ENCODE measurements at places on chromosomes 16 and 17.

DNA sequence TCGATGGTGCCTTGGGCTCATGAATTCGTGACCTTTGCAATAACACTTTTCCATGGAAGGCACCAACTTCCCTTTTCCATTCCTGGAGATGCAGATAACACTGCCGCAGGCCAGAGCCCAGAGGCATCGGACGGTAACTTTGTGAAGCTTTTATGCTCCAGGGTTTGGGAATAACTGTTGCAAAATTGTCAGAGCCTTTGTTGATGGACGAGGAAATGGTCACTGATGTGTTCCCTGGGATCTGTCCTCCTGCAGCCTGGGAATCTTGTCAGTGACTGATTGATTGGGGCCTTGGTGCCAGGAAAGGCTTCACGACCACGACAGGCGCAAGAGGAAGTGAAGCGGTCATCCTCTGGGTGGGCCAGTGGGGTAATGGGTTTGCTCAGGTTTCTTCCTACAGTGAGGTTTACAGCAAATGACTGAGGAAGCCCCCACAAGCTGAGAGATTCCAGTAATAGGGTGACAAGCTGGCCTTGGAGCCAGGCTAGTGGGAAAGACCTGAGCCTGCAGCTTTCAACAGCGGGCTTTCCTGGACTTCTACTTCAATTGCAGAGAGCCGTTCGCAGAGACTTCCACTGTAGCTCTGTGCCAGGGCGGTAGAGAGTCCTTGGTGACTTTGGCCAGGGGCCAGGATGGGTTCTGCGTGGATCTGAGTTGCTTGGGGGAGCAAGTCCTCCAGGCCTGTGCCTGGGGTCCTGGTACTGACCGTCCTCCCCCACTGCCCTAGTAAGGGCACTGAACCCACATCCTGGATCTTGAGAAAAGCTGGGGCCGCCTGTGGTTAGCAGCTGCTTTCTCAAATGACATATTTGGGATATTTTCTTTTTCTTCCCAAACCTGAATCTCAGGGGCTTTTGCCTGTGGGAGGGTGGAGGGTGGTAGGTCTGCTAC lies 37.6 kb downstream of the PGS1 start:
- DNase-seq: peak; percentile 70
- peaks cover 78% of the 10 kb centered on the region for H3K36me3 ChIP-seq
- H3K4me3 ChIP-seq: no peak overlapping the region
- no peaks in the 10 kb centered on the region for H3K27me3 ChIP-seq
- H3K27ac ChIP-seq: peak overlapping the region; percentile 91
- peaks cover 50% of the 10 kb centered on the region for H3K4me1 ChIP-seq

GRCh38 chr16:54284931-54285413 lies 1.6 kb downstream of the IRX3 start:
- H3K36me3 ChIP-seq: no peaks in the 10 kb centered on the region
- no peak for DNase-seq
- no peaks in the 10 kb centered on the region for H3K27me3 ChIP-seq
- H3K4me1 ChIP-seq: peaks cover 46% of the 10 kb centered on the region
- no peak overlapping the region for H3K27ac ChIP-seq
- peak overlapping the region; percentile 93 for H3K4me3 ChIP-seq

- peaks cover 4% of the 10 kb centered on the region for H3K4me1 ChIP-seq
- H3K27ac ChIP-seq: no peak overlapping the region
- H3K4me3 ChIP-seq: no peak overlapping the region
- DNase-seq: no peak
- peaks cover 34% of the 10 kb centered on the region for H3K27me3 ChIP-seq
Measured at GRCh38 chr16:54459509-54460262, 173.1 kb upstream of the IRX3 start.

DNA sequence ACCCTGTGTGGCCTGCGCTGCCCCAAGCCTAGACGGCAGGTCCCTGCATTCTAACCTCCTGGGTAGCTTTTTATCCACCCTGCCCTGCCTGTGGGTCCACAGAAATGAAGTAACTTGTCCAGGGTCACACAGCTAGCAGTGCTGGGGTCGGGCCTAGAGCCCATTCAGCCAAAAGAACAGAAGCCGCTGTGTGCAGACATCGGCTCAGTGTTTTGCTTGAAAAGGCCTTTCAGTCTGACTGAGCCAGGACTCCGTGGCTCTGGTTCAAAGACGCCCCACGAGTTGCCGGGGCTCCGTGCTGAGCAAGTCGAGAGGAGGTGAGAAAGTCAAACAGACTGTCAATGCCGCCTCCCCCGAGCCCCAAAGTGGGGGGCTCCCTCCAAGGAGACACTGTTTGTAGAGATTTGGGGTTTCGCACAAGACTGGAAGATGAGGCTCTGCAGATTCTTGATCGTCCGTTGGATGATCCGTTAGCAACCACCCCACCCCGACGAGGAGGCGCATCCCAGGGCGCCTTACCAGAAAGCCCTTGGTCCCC lies 226.2 kb downstream of the NTN1 start:
- no peaks in the 10 kb centered on the region for H3K4me1 ChIP-seq
- no peaks in the 10 kb centered on the region for H3K36me3 ChIP-seq
- no peak overlapping the region for H3K4me3 ChIP-seq
- no peak for DNase-seq

DNA sequence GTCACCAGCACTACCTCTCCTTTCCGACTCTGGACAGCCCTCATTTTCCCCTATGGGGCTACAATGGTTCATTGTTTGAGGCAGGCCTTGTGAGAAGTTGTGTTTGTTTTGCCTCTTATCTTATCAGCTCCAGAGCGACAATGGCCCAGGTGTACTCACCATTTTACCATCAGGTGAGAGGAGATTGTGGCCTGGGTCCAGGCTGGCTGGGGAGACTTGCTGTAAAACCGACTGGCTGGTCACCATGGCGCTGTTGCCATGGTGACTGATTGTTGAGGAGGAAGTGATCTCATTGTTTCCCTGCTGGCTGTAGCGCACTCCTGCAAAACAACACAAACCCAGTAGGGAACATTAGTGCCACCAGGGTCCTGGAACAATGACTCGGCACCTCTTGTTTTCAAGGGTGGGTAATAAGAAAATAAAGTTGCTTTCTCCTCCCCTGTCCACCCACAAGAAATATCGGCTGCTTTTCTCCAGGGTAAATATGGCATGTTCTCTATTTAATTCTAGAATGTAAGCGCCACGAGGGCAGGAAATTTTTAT lies 34.4 kb downstream of the HNF1B start:
- peak; percentile 85 for DNase-seq
- H3K27me3 ChIP-seq: peaks cover 88% of the 10 kb centered on the region
- no peak overlapping the region for H3K4me3 ChIP-seq
- peaks cover 34% of the 10 kb centered on the region for H3K4me1 ChIP-seq
- H3K36me3 ChIP-seq: no peaks in the 10 kb centered on the region

DNA sequence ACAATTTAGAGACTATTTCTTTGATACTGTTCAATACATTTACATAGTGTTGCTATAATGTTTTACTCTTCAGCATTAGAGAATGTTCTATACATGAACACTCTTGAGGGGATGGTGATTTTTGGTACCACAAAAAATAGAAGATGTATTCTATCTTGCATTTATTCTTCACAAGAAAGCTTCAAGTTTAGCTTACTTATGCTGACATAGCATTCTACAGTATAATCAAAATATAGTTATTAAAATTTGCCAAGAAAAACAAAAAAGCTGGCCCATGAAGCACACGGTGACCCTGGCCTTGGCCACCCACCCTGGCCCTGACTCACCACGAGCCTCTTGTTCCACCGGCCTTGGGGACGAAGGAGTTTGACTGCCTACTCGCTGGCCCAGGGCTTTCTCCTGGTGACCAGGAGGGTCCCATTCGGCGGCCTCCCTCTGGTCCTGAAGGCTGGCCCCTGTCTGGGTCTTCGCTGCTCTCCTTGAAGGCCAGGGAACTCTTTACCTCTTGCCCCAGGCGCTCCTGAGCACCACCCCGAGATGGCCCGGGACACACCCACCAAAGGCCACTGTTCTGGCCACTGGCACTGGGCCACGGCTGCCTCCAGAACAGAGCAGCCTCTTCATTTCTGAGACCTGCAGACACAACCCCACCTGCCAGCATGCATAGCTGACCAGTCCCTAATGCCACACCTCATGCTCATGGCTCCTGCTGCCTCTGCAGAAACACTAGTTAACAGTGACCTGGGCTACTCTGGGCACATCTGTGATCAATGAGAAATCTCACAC lies 22.5 kb upstream of the ICAM2 start:
- H3K27me3 ChIP-seq: no peaks in the 10 kb centered on the region
- H3K27ac ChIP-seq: no peak overlapping the region
- H3K4me1 ChIP-seq: no peaks in the 10 kb centered on the region
- DNase-seq: no peak

GRCh38 chr17:37179893-37180292 lies 195.9 kb upstream of the C17orf78 start:
- no peak overlapping the region for H3K4me3 ChIP-seq
- H3K27ac ChIP-seq: peak overlapping the region; percentile 64
- peaks cover 59% of the 10 kb centered on the region for H3K36me3 ChIP-seq
- peak; percentile 71 for DNase-seq

GRCh38 chr16:35686595-35686994 lies 2227.2 kb downstream of the TP53TG3F start:
- no peak overlapping the region for H3K4me3 ChIP-seq
- H3K36me3 ChIP-seq: no peaks in the 10 kb centered on the region
- no peak overlapping the region for H3K27ac ChIP-seq
- no peaks in the 10 kb centered on the region for H3K27me3 ChIP-seq
- no peaks in the 10 kb centered on the region for H3K4me1 ChIP-seq

Measured in mesenchymal stem cell (in vitro differentiated cells and primary cell).